ENCODE measurements at places on chromosomes 12 and 14. TPM values are rescaled to one million over a fixed set of nuclear protein-coding genes. Genes with fewer than 3 reads are reported as not detected.

- H3K27ac ChIP-seq: no peak overlapping the region
- H3K4me3 ChIP-seq: no peak overlapping the region
- H3K4me1 ChIP-seq: no peaks in the 10 kb centered on the region
- H3K27me3 ChIP-seq: no peaks in the 10 kb centered on the region
Observed at GRCh38 chr12:58554522-58555157, 365.7 kb downstream of the LRIG3 start.

GRCh38 chr14:90523544-90523943, 126.7 kb downstream of the CALM1 start:
- no peaks in the 10 kb centered on the region for H3K4me1 ChIP-seq
- no peaks in the 10 kb centered on the region for H3K27me3 ChIP-seq
- no peaks in the 10 kb centered on the region for H3K36me3 ChIP-seq
- no peak overlapping the region for H3K4me3 ChIP-seq

GRCh38 chr12:101927999-101928398, 50.6 kb downstream of the DRAM1 start:
- H3K4me3 ChIP-seq: no peak overlapping the region
- no peaks in the 10 kb centered on the region for H3K4me1 ChIP-seq
- H3K36me3 ChIP-seq: no peaks in the 10 kb centered on the region
- H3K27ac ChIP-seq: no peak overlapping the region

GRCh38 chr12:105332925-105333324, 2.4 kb downstream of the C12orf75 start:
- no peak overlapping the region for H3K4me3 ChIP-seq
- no peak overlapping the region for H3K27ac ChIP-seq
- no peaks in the 10 kb centered on the region for H3K4me1 ChIP-seq
- H3K27me3 ChIP-seq: no peaks in the 10 kb centered on the region

- no peak overlapping the region for H3K4me3 ChIP-seq
- H3K4me1 ChIP-seq: no peaks in the 10 kb centered on the region
- H3K36me3 ChIP-seq: no peaks in the 10 kb centered on the region
- no peak for DNase-seq
Observed at GRCh38 chr14:35438910-35439713, 34.6 kb upstream of the NFKBIA start.

DNA sequence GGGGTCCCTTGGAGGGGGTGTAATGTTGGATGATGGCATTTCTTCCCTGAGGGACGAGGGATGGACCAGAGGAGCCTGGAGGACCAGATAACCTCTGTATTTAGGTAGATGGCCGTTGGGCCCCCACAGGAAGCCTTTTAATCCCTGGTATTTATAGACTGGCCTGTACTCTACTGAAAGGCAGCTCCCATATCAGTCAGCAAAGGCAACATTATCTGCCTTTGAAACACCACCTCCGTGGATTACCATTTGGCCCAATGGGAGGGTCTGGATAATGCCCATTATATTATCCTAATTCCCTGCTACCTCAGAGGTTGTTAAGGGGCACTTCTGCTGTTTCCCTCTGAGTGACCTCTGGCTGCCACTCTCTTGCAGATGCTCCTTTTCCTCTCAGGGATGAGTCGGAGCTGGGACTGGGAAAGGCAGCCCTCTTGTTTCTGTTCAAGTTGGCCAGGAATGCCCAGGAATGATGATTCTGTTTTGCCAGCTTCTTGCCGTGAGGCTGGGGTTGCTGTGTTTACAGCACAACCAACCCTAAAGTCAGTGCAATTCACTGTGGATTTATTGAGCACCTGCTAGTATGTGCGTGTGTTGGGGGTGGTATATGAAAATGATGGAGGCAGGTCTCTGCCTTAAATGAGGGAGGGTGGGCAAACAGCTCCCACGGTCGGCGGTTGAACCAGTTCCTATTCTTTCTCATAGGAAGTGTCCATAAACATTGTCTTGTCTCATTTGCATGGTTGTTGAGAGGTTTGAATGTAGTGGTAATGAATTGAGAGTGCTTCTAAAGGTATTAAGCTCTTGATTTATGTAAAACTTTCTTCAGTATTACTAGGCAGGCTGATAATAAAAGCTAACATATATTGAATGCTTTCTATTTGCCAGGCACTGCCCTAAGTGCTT, 18.1 kb downstream of the SUSD6 start:
- H3K4me1 ChIP-seq: peaks cover 61% of the 10 kb centered on the region
- H3K27me3 ChIP-seq: no peaks in the 10 kb centered on the region
- H3K27ac ChIP-seq: peak overlapping the region; percentile 2
- no peak overlapping the region for H3K4me3 ChIP-seq

TAS2R9 gene
- not detected for total RNA-seq

- H3K36me3 ChIP-seq: no peaks in the 10 kb centered on the region
- no peaks in the 10 kb centered on the region for H3K27me3 ChIP-seq
- DNase-seq: no peak
- no peaks in the 10 kb centered on the region for H3K4me1 ChIP-seq
- no peak overlapping the region for H3K27ac ChIP-seq
- H3K4me3 ChIP-seq: no peak overlapping the region
Observed at GRCh38 chr12:16121953-16122352, 155.5 kb downstream of the SLC15A5 start.

Data from tibial nerve (tissue), 4 donors.